Cardiac atrium fibroblast (primary cell): ENCODE measurements at places on chromosomes 7 and 10. TPM values are rescaled to one million over a fixed set of nuclear protein-coding genes. Genes with fewer than 3 reads are reported as not detected.

NAMPT gene
- 239 and 795 TPM in 2 replicates for total RNA-seq

MRLN gene
- not detected in 2 replicates for total RNA-seq

CALHM1 gene
- not detected in 2 replicates for total RNA-seq

ZNRF2 gene
- 4.2 and 4.5 TPM in 2 replicates for total RNA-seq

SPOCK2 gene
- 0.16 and 2.0 TPM in 2 replicates for total RNA-seq
